ENCODE measurements at places on chromosomes 3 and 15.
A peak's percentile ranks its signal among the peaks of the same experiment; 100 is the strongest.

DNA sequence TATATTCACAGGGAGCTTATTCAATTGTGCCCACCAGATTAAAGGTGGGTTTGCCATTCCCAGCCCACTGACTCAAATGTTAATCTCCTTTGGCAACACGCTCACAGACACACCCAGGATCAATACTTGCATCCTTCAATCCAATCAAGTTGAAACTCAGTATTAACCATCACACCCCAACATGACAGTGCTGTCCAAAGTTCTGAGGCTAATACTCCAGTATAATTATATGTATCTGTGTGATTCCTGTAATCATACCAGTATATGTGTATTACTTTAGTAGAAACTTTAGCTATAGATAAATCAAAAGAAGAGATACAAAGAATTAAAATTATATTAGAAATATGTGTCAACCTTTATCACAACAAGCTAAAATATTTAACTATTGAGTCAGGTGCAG, 1166.0 kb downstream of the ZPLD1 start:
- no peak for DNase-seq

GRCh38 chr15:55026381-55026780, 170.4 kb downstream of the RSL24D1 start:
- DNase-seq, result no peak

DNA sequence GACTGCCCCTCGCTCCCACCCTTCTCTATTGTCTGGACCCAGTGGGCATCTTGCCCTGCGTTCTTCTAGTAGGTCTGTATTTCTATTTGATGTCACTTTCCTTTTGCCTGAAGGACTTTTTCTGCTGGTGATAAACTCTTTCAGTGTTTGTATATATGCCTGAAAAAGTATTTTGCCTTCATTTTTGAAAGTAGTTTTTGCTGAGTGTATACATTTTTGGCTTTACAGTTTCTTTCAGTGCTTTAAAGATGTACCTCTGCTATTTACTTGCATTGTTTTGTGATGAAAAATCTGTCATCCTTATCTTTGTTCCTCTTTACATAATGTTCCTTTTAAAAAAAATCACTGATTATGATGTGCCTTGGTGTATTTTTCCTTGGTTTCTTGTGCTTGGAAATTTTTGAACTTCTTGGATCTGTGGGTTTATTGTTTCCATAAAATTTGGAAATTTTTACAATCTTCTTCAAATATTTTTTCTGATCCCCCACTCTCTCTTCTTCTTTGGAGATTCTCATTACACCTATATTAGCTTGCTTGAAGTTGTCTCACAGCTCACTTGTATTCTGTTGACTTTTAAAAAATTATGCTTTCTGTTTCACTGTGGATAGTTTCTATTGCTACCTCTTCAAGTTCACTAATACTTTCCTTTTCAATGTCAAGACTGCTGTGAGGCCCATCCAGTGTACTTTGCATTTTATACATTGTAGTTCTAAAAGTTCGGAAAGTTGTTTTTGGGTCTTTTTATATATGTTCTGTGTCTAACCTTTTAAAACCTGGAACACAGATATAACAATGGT, 67.8 kb downstream of the RGMA start:
- no peak for DNase-seq

DNA sequence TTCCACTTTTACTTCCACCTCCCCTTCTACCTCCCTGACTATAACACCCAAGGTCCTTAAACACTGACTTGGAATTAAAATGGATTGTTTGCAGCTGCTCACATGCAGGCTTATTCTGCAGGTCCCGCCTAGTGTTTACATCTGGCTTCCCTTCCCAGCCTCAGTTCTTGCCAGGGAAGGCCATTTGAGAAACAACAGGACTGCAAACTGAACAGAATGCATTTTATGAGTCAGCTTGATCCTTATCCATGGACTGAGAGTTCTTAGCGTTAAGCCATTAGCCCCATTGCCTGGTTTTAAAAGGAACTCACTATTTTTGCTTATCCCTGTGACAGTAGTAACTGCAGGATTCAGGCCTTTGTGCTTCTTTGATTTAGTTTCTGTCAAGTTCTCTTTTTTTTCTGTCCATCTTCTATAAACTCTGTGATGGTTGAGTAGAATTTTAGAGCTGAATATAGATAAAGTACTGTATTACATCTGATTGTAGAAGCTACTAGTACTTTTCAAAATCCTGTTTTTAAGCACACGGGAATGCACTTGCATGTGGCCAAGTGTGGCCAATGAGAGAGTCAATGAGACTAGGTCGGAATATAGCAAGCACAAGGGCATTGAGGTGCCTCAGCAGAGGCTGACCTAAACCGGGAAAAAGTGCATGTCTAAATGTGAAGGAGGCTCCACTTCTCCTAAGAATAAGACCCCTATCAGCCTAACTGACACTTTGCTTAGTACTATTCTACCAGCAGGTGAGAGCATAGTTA, 106.4 kb downstream of the TUSC7 start:
- peak; percentile 15 for DNase-seq

GRCh38 chr3:145776782-145777408, 384.1 kb downstream of the PLOD2 start:
- DNase-seq, result peak; percentile 61

GRCh38 chr15:70490148-70490837, 273.1 kb downstream of the UACA start:
- no peak for DNase-seq

DNA sequence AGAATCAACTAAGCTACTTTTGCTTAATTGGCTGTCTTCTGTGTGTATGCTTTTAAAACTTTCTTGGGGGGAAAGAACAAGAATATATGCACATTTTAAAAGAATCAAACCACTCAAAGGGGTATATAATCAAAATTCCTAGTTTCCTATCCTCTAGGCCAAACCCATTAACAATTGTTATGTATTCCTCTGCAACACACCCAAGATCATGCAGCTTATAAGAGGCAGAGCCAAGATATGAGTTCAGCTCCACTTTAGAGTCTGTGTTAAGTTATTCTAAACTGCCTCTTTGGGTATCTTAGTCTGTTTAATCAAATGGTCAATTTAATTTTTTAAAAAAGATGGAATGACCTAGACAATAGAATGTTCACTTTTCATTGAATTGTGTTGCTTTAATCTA, 326.1 kb upstream of the IL12A start:
- DNase-seq, result no peak

DNA sequence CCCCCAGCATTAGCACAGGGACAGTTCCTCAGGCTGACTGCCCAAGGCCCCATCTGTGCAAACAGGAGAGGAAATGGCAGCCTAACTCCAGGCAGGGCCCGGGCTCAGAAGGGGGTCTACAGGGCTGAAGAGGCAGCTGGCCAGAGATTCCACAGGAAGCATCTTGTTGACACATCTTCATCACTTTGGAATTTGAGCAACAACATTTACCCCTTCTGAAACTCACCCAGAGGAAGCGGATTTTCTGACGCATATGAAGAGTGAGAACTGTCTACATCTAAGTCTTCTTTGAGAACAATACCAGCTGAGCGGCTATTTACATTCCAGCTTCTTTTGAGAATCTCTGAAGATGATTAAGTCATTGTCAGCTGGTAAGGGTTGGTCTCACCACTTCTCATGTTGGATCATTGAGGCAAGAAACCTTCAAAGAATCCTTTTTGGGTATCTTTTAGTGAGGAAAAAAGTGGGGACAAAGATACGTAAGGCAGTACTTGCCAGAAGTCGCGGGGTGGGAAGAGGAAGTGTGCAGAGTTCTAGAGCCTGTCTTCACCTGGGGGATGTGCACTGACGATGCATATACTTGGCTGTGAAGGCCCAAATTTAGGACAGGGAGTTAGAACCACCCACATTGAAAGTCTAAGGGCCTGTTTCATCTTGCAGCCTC, 25.4 kb upstream of the SRP14 start:
- peak; percentile 96 for DNase-seq

GRCh38 chr3:29926378-29926777, 645.5 kb downstream of the RBMS3 start:
- DNase-seq, result no peak

GRCh38 chr3:126131881-126132750, 48.2 kb upstream of the SLC41A3 start:
- no peak for DNase-seq

GRCh38 chr3:193991666-193992424, 144.1 kb upstream of the HES1 start:
- no peak for DNase-seq

DNA sequence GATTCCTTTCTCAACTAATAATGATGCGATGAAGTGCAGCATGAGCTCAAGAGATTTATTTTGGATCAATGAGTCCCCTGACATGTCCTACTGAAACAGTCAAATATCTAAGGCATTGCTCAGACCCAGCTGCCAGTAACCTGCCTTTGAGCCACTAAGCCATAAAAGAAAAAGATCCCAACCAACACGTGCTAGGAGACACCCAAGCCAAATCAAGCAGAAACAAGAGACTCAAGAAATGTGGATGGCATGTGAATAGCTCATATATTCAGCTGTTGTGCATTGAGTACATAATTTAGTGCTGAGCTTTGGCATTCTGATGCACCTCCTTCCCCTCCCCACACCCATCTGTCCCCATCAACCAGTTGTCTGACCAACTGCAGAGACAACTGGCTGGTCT, 29.2 kb downstream of the GJD2 start:
- peak; percentile 66 for DNase-seq

- no peak for DNase-seq
Observed at GRCh38 chr3:173513123-173513522, 115.6 kb downstream of the NLGN1 start.

GRCh38 chr15:81947548-81947947, 98.3 kb downstream of the MEX3B start:
- DNase-seq, result peak; percentile 84

GRCh38 chr3:143119974-143120715, 574 bp downstream of the CHST2 start:
- peak; percentile 35 for DNase-seq

DNA sequence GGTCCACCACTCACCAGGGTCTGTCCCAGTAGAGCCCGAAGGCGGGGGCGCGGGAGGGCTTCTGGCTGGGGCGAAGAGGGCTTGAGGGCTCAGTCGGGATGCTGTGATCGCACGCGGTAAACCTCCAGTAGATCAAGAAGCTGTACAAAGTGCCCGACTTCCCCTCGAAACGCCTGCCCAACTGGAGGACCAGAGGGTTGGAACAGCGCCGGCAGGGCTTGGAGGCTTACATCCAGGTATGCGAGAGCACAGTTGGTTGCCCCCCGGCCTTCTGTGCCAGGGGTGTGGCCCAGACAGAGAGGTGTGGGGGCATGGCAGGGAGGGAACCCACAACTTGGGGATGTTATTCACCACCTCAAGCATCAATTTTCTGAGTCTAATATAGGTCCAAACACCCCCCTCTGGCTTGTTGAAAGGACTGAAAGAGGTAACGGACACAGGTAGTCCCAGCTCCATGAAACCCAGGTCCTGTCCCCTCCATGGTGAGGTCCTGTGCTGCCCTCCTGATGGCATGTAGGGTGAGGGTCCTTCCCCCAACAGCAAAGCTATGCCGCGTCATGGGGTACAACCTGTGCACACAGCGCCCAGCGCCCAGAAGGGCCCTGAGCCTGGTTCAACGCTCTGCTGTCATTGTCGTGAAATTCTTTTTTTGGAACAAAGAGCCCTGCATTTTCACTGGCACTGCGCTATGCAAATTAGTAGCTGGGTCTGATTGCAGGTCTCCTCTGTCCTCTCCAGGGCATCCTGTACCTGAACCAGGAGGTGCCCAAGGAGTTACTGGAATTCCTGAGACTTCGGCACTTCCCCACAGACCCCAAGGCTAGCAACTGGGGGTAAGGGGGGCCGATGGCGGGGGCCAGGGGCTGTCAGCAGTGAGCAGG, 1.2 kb downstream of the SNX22 start:
- DNase-seq, result no peak

GRCh38 chr3:5376761-5377160, 189.3 kb downstream of the EDEM1 start:
- no peak for DNase-seq

DNA sequence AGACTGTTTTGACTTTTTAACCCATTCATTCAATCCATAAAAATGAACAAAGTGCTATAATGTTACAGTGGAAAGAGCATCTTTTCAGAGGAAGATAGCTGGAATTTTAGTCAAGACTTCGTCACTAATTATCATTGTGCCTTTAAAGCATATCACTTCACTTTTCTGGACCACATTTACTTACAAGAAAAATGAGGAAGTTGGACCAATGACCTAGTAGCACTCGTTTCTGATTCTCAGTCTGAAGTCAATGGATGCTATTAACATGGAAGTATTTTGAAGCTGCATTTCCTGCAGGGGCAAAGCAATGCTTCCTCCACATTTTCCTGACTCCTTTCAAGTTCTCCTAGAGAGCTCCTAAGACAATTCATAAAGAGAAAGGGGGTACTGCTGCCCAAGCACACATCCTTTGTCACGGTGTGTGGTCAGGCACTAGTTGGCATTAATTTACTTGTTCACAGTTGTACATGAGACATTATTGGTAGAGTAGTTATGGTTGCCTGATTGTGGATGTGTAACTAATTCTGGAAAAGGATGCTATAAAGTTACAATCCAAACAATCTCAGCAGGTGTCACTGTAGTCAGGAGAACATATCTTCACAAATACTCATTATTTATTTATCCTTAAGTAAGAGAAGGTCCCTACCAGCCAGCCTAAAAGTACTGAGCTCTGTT, 1049.1 kb downstream of the FHIT start:
- no peak for DNase-seq

DNA sequence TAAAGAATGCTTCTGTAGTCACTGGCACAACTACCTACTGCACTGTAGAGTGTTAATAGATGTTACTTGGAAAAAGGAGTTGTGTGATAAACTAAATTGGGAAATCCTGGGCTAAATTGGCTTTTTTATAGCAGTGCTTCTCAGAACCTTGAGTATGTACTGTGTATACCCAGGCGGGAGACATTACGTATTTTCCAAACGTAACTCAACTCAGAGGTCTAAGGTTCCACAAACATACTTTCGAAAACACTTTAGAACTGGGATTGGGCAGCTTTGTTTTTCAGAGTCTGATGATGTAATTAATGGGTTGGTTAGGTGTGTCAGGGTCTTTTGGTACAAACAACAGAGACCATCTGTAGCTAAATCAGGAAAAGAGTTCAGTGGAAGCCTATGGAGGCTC, 53.5 kb upstream of the CHST2 start:
- no peak for DNase-seq

GRCh38 chr15:63481105-63481810, 23.1 kb upstream of the USP3 start:
- peak; percentile 46 for DNase-seq

GRCh38 chr15:50905055-50905454, 3.4 kb upstream of the AP4E1 start:
- DNase-seq, result no peak

GRCh38 chr3:107524326-107524840, 1.6 kb downstream of the BBX start:
- DNase-seq, result peak; percentile 33

GRCh38 chr15:66798426-66799061, 96.5 kb downstream of the SMAD6 start:
- peak; percentile 88 for DNase-seq

GRCh38 chr3:26682406-26682805, 59.8 kb downstream of the LRRC3B start:
- no peak for DNase-seq

Data from fibroblast of skin of right biceps (primary cell).